Cardiac fibroblast (primary cell): ENCODE measurements at places on chromosomes 6 and 20.

DNA sequence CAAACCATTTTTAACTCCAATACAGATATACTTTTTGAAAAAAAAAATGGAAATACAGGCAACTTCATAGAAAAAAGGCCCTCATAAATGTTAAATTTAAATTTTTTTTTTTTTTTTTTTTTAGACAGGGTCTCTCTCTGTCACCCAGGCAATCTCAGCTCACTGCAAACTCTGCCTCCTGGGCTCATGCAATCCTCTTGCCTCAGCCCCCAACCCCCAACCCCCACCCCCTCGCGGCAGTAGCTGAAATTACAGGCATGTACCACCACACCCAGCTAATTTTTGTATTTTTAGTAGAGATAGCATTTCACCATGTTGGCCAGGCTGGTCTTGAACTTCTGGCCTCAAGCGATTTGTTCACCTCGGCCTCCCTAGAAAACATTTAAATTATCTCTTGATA, 12.8 kb upstream of the ULBP3 start:
- DNase-seq: no peak

- peak; percentile 38 for DNase-seq
These were observed 84.6 kb downstream of the PDE7B start for GRCh38 chr6:135935941-135936601.

DNA sequence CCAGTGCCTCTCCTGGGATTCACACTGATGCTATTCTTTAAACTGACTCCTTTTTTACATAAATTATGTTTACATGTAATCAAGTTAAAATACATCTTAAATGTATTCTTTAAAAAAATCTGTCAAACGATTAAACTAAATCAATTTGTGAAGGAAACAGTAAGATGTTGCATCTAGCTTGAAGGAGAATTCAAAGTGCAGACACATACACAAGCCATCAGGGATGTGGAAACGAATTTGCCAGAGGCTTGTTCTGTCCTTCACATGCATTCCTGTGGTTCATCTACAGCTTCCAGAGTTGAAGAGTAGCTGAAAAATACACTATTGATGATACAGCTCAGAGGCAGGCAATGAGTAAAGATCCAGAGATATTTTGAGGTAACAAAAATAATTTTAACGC, 7.3 kb upstream of the BPIFB3 start:
- no peak for DNase-seq

- DNase-seq: peak; percentile 34
These were observed 39.0 kb downstream of the MAS1 start for GRCh38 chr6:159929819-159930218.

- DNase-seq: peak; percentile 34
These were observed 100.0 kb upstream of the CITED2 start for GRCh38 chr6:139474145-139475108.
